ENCODE measurements at places on chromosomes 11 and 22.

DNA sequence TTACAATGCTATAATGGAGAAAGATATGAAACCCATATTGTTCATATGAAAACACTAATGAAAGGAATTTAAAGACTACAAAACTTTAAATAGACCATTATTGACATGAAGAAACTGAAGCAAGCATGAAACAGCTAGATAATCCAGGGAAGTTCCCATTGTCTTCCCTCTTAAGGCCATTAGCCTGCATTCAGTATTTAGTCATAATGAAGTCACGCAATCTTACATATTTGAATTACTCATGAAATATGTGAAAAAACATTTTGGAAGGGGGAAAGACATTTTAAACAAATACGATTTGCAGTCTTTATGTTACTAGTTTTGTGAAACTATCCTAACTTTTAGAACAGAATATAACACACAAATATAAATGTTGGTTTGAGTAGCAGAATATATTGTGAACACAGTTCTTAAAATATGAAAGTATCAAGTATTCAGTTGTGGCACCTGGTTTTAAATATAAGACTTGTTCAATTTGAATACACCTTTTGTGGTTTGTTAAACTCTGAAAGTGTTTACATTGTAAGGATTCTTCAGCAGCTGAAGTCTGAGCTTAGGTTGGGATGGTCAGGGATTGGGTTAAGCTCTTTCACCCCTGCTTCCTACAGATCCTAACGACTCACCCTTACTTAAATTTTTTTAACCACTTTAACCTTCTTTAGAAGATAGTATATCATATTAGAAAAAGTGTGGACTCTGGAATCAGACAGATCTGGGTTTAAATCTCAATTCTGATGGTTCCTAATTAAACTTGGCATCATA, 500.3 kb upstream of the TENM4 start:
- DNase-seq = no peak

DNA sequence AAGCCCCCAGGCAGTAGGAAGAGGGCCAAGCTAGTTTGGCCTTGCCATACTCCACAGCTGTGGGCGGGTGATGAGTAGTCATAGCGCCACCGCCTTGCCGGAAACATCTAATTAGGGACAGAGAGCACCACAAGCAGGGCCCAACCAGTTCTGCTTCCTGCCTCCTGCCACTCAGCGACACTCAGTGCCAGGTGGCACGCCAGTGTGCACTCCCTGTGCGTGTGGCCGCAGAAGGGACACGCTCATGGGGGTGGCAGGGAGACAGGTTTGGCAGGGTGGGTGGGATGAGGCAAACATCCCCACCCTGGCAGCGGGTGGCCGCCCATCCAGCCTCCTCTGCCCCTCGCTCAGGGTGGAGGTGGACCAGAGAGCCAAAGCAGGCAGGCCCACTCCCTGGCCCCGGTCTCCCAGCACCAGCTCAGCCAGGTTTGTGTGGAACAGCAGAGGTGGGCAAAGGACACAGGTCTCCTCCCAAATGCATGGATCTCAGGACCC, 4.9 kb downstream of the OVOL1 start:
- DNase-seq = no peak

GRCh38 chr11:100734743-100735527, 47.8 kb downstream of the ARHGAP42 start:
- DNase-seq = no peak

GRCh38 chr22:42635531-42635930, 4.9 kb downstream of the ATP5MGL start:
- no peak for DNase-seq

DNA sequence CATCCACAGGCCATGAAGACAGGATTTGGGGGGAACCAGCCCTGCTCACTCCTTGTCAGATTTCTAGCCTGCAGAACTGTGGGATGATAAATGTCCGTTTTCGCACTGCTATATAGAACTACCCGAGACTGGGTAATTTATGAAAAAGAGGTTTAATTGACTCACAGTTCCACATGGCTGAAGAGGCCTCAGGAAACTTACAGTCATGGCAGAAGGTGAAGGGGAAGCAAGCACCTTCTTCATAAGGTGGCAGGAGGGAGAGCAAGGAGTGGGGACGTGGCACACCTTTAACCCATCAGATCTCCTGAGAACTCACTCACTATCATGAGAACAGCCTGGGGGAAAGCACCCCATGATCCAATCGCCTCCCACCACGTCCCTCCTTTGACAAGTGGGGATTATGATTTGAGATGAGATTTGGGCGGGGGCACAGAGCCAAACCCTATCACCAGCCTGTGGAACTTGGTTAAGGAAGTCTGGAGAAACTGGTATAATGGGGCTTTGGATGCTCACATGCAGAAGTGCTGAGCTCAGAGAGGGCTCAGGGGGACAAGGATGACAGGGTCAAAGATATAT, 50.7 kb downstream of the MYEOV start:
- no peak for DNase-seq

- DNase-seq = no peak
These were observed 19.1 kb downstream of the IRAG1 start for GRCh38 chr11:10674440-10674855.

DNA sequence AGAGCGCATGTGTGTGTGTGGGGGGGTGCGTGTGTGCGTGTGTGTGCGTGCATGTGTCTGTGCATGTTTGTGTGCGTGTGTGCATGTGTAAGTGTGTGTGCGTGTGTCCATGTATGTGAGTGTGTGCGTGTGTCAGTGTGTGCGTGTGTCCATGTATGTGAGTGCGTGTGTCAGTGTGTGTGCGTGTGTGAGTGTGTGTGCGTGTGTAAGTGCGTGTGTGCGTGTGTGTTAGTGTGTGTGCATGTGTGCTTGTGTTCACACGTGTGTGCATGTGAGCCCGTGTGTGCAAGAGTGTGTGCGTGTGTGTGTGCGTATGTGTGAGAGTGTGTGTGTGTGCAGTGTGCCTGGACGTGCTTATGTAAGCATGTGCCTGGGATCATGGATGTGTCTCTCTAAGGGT, 14.7 kb upstream of the APOL6 start:
- no peak for DNase-seq

DNA sequence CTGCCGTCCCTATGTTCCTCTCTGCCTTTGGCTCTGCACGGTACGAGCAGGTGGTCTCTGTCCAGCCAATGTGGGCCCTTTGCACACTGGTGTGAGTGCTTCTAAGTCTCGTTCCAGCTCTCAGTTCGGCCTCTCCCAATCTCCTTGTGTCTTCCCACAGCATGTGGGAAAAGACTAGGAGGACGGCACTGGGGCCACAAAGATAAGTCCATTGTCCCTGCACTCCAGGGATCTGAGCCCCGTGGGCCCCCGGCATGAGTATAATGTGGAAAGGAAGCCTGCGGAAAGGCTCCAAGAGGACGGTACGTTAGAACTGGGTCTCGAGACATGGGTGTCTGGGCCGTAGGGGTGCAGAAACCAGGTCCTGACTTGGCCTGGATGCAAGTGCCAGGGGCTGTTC, 16.4 kb downstream of the MYEOV start:
- no peak for DNase-seq

- DNase-seq = no peak
These were observed 28.0 kb upstream of the CRKL start for GRCh38 chr22:20889025-20889704.

DNA sequence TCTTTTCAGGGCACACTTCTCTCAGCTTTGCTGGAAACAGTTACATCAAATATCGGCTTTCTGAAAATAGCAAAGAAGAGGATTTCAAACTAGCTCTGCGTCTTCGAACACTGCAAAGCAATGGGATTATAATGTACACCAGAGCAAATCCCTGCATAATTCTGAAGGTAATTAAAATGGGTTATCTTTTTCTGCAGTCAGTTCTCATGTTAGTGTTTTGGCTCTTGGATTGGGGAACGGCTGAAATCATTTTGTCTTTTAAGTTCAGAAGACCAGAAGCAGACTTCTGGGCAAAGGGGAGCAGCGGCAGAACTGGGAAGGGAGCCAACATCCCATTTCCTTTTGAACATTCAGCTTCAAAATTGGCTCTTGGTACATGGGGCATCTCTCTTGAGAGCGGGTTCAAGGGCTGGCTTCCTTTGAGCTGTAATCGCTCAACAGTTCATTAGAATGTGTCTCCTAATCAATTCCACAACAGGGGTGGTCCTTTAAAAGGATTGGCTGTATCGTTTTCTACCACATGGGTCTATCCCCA, 110.2 kb upstream of the MTNR1B start:
- no peak for DNase-seq

GRCh38 chr11:118625976-118626375, 18.6 kb downstream of the PHLDB1 start:
- no peak for DNase-seq

DNA sequence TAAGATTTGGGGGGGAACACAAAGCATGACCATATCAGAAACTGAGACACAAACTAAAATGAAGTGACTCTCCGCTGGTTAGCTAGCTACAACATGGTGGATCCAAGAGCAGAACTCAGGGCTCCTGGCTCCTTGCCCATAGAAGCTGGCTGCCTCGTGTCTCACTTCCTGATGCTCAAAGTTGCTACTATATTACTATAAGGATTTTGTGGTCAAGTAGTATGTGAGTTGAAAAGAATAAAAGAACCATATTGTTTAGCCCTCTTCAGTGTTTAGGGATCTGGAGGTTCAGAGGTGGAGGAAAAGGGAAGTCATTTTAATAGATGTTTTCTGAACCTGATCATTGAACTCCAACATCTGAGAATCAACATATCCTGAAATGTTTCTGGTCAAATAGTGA, 16.9 kb upstream of the SIK2 start:
- DNase-seq = no peak

DNA sequence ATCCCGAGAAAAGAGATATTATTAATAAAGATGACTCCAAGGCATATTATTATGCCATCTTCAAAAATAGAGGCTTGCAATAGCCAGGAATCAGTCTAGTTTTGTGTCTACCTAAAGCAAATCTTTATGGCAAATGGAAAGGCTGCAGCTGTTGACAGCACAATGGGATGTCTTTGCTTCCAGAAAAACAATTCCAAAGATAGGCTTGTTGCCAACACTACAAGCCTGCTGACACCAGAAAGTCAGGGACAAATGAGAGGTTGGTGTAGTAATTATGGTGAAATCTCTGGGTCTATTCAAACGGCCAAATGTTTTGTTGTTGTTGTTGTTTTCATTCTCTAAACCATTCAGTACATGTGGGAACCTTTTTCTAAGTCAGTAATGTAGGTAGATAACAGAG, 101.8 kb downstream of the LUZP2 start:
- DNase-seq = no peak

DNA sequence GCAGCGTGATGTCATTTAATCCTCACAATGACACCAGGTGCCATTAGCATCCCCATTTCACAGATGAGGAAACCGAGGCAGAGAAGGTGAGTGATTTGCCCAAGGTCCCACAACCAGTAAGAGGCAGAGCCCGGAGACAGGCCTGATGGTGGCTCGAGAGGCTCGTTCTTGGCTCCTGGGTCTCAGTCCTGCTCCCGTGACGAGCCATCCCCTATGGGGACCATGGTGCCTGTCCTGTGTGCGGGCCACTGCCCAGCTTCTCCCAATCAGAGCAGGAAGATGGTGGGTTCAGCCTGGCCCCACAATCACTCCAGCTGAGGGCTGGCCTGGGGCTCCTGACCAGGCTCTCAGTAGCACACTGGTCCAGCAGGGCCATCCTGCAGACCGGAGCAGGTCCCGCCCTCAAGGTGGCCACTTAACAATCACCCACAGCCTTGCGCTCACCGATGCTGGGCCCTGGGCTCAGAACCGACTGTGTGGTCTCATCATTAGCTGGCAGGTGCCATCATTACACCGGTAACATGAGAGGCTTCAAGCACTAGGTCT, 3.6 kb downstream of the ALDH3B1 start:
- no peak for DNase-seq

GRCh38 chr22:46070803-46071450, 79.4 kb upstream of the PPARA start:
- peak; percentile 65 for DNase-seq

- no peak for DNase-seq
These were observed 133.7 kb upstream of the LDLRAD3 start for GRCh38 chr11:35810045-35810645.

GRCh38 chr11:34207487-34208180, 102.2 kb downstream of the NAT10 start:
- DNase-seq = no peak

GRCh38 chr11:17010851-17011420, 3.3 kb downstream of the PLEKHA7 start:
- no peak for DNase-seq

GRCh38 chr11:66275396-66275795, 2.6 kb upstream of the CNIH2 start:
- no peak for DNase-seq

DNA sequence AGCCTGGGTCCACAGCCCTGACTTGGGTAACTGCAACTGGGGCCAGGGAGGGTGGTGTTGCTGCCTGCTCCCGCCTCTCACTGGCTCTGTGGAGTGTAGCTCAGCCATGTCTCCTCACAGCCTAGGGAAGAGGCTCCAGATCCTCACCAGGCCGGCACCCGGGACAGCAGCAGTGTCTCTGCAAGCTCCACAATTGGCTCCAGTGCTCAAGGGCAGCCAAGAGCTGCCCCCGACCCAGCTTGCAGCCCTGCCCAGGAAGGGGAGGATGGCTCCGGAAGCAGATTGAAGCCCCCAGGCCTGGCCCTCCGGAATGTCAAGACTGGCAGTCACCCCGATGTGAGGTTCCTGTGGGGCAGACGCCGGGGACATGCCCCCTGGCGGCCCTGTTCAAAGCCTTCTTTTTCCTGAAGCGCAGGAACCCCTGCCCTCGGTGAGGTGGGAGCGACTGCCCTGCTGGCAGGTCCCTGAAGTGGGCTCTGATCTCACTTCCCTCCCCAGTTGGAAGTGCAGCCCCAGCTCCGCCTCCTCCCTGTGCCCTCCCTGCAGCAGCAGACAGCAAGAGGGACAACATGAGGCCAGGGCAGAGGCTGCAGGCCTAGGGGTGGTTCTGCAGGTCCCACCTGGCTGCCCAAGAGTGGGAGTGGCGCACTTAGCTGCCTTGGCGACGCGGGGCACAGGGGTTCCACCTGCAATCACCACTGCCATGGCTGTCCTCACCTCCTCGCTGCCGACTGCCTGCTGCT, 816.2 kb upstream of the LUZP2 start:
- DNase-seq = no peak

GRCh38 chr11:121575963-121576290, 123.2 kb upstream of the SORL1-AS1 start:
- no peak for DNase-seq

GRCh38 chr11:7593481-7593880, 79.7 kb downstream of the PPFIBP2 start:
- DNase-seq = no peak

DNA sequence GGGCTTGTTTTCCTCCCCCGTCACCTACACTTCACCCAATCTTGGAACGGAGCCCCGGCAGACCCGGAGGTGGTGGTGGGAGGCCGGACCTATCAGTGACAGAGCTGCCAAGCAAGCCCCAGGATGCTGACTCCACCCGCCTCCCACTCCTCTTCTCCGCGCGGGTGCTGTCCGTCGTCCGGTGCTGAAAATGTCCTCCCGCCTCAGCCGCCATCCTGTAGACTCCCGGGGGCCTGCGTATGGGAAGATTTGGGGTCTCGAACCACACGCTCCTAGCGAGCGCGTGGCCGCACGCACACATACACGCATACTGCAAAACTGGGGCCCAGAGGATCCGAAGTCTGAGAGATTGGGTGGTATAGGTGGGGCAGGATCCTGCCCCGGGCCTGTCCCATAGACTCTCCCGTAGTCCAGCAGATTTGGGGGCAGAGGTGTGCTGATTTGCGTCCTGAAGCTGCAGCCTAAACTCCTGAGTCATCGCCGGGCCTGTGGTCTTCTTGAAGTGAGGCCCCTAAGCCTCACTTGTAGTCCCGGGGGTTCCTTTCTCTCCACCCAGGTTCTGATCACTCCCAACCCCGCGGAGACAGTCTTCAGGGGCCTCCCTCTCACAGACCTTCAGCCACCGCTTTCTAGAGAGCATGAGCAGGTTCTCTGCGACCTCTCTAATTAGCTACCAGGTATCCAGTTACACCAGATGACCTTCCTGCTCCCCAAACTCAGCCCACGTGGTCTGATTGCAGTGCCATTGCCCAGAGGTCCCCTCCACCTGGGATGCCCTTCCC, 796 bp upstream of the YIF1A start:
- DNase-seq = peak; percentile 79

All from stimulated activated naive CD4-positive, alpha-beta T cell (primary cell).